Fibroblast of skin of back (primary cell): ENCODE measurements at places on chromosomes 6 and 20.

DNA sequence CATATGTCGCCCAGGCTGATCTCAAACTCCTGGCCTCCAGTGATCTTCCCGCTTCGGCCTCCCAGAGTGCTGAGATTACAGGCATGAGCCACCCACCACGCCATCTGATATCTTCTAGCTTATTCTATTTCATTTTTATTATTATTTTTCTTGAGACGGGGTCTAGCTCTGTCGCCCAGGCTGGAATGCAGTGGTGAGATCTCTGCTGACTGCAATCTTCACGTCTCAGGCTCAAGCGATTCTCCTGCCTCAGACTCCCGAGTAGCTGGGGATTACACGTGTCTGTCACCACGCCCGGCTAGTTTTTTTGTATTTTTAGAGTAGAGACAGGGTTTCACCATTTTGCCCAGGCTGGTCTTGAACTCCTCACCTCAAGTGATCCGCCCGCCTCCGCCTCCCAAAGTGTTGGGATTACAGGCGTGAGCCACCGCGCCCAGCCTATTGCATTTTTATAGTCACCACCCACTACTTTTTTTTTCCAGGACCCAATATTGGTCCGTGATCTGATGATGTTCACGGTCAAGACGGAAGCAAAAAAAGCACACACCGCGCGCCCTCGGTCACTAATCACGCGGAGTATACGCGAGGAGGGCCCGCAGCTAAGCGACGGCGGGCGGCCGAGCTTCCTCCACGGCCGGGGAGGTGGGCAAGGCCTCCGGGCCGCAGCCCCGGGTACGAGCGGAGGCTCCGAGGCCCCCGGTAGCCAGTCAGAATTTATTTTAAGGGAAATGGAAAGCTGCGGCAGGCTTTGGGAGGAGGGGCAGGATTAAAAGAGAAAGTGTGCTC lies 1.1 kb upstream of the LSM14B start:
- DNase-seq, result no peak

GRCh38 chr6:43706788-43707187 lies 19.2 kb upstream of the MRPS18A start:
- no peak for DNase-seq

GRCh38 chr6:74333406-74333805 lies 637.4 kb downstream of the CD109 start:
- peak; percentile 35 for DNase-seq

DNA sequence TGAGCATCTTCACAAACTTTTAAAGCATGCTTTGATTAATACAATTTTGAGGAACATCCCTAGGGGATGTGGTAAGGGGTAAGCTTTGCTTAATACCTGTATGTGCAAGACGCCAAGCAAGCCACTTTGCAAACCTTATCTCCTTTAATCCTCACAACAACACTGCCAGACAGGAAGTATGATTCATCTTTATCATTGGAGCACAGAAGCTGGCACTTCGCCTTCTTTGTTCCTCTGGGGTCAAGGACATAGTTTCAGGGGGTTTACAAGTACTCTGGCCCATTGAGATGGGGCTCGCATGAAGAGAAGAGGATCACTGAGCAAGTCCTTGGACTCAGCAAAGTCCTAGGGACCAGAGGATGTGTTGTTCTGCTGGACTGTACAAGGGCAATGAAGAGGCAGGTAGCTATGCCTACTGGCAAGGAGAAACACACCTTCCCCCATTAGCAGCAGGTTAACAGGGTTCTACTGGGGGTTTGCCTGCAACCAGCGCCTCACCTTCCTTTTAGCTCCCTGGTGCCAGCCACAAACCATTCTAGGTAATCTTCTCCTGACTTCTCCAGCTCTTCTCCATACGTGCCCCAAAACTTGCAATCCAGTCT lies 8.8 kb downstream of the TMEM244 start:
- DNase-seq, result no peak

DNA sequence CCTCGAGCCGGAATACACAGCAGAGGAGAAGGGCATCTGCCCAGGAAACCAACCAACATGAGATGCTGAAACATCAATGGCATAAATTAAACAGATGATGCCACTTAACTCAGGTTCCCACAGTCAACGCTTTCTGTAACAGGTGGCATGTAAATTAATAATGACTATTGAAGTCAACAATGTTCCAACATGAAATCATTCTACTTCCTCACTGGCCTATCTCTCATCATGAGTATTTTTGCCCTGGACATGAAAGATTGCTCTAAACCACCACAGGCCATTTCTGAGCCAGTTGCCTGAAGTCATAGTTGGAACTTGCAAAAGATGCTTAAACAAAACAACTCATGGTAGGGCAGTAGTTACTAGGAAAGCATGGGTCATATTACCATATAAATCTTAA lies 397.9 kb upstream of the JARID2 start:
- no peak for DNase-seq

DNA sequence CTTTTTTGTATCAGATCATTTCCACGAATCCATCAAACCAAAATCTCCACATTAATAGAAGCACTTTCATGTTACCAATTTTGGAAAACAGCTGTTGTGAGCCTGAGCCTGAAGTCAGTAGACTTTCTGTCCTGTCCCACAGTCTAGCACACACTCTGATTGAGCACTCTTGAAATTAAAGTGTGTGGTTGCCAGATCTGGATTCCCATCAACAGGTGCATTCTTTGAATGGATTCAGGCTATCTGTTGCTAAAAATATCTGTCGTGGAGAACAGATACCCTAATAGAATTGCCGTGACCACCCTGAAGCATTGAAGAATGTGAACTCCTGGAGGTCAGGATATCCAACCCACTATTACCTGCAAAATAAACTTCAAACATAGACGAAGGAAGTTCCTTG lies 73.3 kb downstream of the TFAP2A start:
- no peak for DNase-seq

- DNase-seq, result peak; percentile 49
Observed at GRCh38 chr6:45044510-45045252, 283.4 kb upstream of the RUNX2 start.

DNA sequence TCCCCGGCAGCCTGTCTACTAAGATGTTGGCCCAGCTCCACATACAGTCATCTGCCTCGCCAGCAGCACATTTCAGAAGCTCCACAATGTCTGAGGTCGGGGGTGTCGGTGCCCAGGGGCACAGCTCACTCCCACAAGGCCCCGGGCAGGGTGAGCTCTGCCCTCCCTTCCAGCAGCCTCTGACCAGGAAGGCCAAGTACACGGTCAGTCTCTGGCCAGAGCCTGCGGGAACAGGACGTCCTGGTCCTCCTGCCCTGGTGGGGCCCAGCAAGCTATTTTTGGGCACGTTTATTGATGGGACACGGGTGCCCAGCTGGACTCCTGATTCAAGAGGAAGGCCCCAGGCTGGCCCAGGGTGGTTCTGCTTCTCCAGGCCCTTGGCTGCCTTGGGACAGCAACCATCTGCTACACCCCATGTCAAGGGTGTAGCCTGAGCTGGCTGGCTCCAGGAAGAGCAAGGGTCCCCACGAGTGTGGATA lies 114.9 kb upstream of the PTPN1 start:
- no peak for DNase-seq

DNA sequence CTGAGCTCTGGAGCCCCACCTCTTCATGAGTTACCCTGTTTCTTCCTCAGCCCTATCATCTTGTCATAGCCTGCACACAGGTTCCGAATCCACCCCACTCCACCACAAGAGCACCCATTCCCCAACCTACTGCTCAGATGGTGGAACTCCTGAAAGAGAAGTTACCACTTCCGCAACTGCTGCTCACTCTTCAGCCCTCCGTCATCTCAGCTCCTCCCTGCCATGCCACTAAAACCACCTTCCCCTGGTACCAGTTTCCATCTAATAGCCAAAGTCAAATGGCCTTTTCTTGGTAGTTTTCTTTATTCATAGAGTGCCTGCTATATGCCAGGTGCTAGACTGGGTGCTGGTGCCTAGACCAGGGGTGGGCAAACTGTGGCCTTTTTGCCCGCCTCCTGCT lies 3.9 kb downstream of the RAB22A start:
- no peak for DNase-seq

GRCh38 chr20:45890985-45891983 lies at the start of the genes CTSA and NEURL2:
Gene CTSA (plus strand): TSS chr20:45891335. CDS start chr20:45891569, 234 bp downstream.
Gene NEURL2 (minus strand): TSS chr20:45891208. CDS start chr20:45890991, 217 bp downstream.
- DNase-seq, result peak; percentile 92

- peak; percentile 36 for DNase-seq
Observed at GRCh38 chr20:20837574-20838021, 125.2 kb upstream of the RALGAPA2 start.

GRCh38 chr6:164102693-164103092 lies 688.2 kb downstream of the QKI start:
- no peak for DNase-seq

- DNase-seq, result no peak
Observed at GRCh38 chr20:53059848-53060247, 87.7 kb downstream of the TSHZ2 start.

DNA sequence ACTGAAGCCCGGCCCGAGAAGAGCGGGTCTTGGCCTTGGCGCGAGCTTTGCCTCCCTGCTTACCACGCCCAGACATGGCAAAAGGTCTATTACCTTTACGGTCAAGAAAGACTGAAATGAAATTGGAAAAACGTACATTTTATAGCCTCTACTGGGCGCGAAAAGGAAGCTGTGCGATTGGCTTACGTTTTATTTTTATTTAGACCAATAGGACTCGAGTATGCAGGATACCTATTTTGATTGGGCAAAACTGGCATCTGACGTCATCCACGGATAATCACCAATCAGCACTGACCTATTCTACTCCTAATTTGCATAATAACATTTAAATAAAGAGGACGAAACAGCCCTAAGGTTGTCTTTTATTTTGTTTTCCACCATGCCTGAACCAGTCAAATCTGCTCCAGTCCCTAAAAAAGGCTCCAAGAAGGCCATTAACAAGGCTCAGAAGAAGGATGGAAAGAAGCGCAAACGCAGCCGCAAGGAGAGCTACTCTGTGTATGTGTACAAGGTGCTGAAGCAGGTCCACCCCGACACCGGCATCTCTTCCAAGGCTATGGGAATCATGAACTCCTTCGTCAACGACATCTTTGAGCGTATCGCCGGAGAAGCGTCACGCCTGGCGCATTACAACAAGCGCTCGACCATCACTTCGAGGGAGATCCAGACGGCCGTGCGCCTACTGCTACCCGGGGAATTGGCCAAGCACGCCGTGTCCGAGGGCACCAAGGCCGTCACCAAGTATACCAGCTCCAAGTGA lies 97.4 kb downstream of the OR2B2 start:
- DNase-seq, result peak; percentile 93

GRCh38 chr20:11204926-11205768 lies 531.3 kb upstream of the JAG1 start:
- peak; percentile 71 for DNase-seq

DNA sequence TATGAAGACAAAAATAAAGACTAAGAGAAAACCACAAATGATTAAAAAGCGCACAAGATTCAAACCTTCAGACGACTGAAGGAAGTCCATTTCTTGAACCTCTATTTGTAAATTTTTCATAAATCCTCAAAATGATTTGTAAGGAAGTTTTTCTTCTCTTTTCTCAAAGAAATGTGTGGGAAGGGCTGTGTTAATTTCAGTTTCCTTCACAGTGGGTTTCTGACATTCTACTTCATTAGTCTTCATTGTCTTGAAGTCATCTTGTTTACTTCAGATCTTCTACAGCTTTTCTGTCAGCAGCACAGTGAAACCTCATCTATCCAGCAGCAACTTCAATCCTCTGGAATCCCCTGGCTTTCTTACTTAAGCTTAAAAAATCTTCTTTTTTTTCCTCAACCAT lies 87.6 kb upstream of the MYLIP start:
- no peak for DNase-seq

- DNase-seq, result no peak
Observed at GRCh38 chr20:19903168-19903811, 113.9 kb upstream of the NAA20 start.

DNA sequence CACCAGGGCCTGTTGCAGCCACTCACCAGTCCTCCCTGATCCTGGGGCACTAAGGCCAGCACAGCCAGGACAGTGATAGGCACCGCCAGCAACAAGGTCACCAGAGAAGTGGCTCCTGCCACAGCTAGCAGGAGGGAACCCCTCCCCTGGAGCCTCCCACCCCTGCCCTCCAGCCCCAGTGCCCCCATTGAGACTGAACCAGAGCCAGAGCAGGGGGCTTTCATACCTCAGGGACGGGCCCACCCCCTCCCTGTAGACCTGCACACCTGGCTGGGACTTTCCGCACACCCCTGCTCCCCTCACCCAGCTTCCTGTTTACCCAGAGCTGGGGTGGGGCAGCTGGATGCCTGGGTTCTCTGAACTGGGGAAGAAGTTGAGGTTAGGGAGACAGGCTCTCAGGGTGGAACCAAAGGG lies at the start of gene LTB:
TSS of gene LTB (minus strand) at position 195 of the 414 bp plus-strand sequence. CDS start at position 188, 7 bp downstream.
- DNase-seq, result no peak

- DNase-seq, result no peak
Observed at GRCh38 chr20:14064333-14064732, 69.0 kb downstream of the MACROD2 start.

DNA sequence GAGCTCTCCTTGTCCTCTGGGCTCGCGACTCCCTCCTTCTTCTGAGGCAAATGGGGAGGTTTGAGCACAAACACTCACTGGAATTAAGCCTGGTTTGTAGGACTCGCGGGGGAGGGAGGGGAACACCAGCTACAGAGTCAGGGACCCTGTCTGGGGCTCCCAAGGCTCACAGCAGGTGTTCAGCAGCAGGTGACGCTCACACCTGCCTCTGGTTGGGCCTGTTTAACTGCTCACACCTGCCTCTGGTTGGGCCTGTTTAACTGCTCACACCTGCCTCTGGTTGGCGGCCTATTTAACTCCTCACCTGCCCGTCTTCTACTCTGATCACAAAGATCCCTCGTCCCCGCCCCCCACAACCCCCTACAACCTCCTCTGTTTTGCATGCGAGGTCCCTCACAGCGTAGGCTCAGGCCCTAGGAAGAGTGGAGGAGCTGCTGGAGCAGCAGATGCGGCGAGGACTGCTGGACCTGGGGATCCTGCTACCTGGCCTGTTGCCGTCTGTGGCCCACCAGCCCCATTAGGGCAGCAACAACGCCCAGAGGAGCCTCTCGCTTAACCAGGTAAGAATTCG lies 181.9 kb downstream of the ERMARD start:
- no peak for DNase-seq

- peak; percentile 77 for DNase-seq
Observed at GRCh38 chr6:132132924-132133639, 181.9 kb upstream of the CCN2 start.

DNA sequence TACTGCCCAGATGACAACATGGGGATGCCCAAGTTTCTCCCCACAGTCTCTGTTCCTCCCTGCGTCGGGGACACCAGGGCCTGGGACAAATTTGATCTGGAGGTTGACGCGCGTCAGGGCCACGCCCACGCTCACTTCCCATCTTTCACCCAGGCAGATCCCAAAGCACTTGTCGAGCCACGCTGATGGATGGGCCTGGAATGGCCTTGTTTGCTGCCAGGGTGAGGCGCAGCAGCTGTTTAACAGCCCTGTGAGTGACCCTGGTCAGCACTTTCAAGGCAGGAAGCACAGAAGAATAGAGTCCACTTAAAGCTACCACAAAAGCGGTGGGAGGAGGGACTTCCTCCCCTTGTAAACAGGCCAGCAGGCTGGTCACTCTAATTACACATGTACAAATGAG lies 324.7 kb upstream of the JARID2 start:
- DNase-seq, result no peak

GRCh38 chr6:166050559-166050958 lies 117.1 kb downstream of the TBXT start:
- no peak for DNase-seq
